ENCODE measurements at places on chromosomes 6 and 20.

DNA sequence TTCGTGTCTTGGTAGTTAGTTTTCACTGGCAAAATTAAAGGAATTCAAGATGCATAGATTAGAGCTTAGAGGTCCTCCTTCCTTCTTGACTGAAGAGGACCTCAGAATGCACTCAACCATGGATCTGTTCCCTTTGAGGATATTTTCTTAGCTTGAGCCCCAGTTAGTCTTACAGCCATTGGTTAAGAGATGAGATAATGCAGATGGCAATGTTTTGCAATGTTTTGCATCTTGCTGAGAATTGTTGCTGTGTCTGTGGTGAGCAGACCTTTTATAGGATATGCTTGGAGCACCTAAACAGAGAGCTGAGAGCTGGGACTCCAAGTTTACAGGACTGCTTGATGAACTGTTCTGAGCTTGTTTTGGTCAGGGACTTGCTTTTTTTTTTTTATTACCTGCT, 107.5 kb downstream of the TMEM170B start:
- DNase-seq: no peak

GRCh38 chr6:170051229-170052172, 239.4 kb downstream of the DLL1 start:
- DNase-seq: no peak

DNA sequence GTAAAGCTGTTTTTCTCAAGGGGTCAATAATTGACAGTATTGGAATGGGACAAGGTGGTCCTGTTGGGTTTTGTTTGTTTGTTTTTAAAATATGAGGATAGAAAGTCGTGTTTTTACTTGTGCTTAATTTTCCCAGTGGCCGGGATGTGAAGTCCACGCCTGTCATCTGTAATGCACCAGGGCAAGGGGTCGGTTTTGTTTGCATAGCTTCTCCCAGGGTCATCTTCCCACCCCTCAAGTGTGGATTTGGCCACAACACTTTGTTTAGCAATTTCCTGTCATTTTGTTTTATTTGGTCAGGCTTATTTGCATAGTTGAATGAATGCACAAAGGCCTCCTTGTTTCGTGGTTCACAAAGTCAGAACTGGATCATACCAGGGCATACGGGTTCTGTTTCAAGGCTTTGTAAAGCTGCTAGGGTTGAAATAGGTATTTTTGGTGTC, 29.8 kb downstream of the SYNJ2 start:
- no peak for DNase-seq

DNA sequence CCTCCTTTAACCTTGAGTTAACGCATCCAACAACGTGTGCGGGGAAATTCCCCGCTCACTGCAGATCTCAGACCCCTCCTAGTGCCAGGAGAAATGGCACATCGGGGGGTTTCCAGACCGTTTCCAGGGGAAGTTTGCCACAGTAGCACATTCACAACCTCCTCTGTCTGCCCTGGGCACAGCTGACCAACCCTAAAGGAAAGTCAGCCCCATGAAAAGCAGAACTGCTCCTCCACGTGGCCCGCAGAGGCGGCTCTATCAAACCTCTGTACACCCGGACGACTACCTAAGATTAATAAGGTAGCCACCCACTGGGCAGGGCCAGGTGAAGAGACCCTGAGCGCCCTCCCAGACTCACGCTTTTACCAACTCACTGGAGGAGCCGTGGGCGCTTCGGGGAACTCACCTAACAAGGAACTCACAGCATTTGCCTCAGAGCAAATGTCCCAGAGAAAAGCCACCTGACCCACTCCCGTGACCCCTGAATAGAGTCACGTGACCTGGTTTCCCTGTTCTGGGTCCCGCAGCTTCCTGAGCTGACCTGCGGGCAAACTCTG, 93.1 kb downstream of the PRND start:
- peak; percentile 55 for DNase-seq

DNA sequence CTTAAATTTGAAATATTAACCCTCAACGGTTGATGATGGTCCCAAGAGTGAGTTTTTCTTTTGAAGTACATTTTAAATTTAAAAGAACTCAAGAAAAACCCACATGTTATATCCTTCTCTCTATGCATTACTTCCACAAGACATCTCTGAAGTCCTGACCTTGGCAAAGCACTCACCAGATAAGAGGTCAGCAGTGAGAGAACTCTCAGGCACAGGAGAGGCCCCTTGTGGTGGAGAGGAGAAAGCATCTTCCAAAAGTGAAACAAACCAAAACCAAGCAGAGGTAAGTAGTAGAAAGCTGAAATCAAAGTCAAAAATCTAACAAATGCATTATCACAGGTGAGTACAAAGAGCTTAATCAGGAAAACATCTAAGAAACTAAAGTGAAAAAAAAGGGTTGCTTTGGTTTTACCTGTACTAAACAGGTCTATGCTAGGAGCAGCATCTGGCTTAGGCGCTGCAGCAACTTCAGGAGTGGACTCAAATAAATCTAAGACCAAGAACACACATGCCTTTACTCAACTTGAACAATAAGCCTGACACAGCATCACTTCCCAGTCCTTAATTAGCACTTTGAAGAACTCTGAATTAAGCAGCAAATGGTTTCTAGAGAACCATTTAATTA, 80.5 kb downstream of the PRSS35 start:
- DNase-seq: no peak

- DNase-seq: peak; percentile 23
Measured at GRCh38 chr6:157054531-157054979, 268.8 kb downstream of the TMEM242 start.

DNA sequence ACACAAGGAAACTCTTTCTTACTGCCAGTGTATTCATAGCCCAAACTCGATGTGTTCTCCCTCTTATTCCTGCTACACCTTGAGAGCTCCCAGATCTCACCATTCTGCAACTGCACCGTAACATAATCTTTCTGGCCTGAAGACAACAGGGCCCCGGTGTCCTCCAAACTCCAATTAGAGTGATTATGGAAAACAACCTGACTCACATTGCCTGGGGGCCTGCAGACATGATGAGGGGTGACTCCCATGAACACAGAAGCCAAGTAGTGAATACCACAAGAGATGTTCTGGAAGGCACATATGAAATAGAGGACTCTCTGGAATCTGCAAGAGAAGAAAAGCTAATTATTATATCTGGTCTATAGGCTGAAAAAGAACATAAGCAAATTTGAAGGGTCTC, 19.7 kb downstream of the SLC22A16 start:
- DNase-seq: no peak

DNA sequence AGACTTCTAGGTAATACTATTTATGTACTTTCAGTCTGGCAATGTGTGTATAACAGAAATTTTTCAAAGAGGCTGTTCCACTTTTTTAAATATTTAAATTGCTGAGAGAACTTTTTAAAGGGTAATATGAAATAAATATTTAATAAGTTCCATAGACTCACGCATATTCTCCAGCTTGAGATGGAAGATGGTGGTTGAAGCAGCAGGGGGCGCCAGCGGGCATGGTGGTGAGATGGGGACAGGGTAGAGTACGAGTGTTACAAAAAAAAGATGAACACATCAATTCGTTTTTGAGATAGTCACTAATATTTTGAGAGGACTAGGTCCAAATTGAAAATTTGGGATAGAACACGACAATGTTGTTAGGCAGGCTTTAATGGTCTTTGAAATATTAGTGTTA, 68.4 kb downstream of the RSPO3 start:
- DNase-seq: peak; percentile 62

- DNase-seq: no peak
Measured at GRCh38 chr20:9792674-9793073, 46.2 kb downstream of the PAK5 start.

Measured in CD4-positive, alpha-beta T cell treated with Interleukin-17A for 4 hours (primary cell).